Stimulated activated CD4-positive, alpha-beta T cell treated with anti-CD3 and anti-CD28 coated beads, Interleukin-4, amount 100 ng/mL, for 1 hour (primary cell): ENCODE measurements at places on chromosomes 5 and 9.

GRCh38 chr5:132082329-132083023, 8.9 kb downstream of the CSF2 start:
- DNase-seq: no peak

- DNase-seq: no peak
Measured at GRCh38 chr9:114446672-114447450, 58.4 kb downstream of the WHRN start.

DNA sequence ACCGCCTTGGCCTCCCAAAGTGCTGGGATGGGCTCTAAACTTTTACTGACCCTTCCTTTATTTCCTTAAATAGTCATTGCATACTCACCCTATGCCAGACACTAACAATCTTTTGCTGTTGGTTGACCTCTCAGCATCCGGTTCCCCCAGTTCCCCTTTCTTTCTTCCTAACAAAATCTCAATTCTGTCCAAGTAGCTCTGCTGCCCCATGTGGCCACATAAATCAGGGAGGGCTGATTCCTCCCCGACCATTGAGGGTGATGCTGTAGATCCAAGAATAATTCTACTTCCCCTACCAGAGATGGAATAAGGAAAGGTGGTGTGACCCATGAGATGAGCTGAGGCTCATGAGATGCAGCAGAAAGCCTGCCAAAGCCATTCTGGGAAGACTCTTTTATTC, 315.3 kb upstream of the MSX2 start:
- no peak for DNase-seq

- DNase-seq: no peak
Measured at GRCh38 chr5:95838001-95838520, 15.5 kb upstream of the GLRX start.

DNA sequence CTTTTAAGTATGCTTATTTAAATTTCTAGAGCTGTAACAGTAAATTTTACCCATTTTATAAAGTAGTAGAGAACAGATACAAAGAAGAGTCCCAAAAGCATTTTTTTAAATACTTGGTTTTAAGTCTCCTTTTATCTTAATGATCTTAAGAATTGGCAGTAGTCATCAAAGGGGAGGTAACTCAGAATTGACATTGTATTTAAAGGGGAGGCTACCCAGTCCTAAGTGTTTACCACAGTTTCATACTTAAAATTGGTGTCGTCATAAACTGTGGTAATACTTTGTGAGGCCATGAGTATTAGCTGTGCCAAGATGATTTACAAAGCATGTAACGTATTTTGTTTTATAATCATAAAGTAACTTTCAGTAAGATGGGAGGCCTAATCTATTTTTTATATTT, 14.8 kb downstream of the SLC25A46 start:
- no peak for DNase-seq

DNA sequence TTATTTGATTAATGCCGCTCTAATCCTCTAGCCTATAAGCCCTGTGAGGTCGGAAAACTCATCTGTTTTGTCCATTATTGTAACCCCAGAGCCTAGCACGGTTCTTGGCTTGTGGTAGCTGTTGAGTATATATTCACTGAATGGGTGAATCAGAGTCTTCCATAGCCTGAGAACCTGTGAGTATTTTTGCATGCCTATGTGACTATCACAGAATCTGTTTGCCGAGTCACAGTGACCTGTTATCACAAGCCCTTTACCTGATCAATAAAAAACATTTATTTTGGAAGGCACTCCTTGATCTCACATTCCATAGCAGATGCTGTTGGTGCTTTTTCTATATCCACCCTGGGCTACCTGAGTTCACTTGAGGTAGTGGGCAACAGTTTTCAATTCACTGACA, 125.0 kb upstream of the STC2 start:
- no peak for DNase-seq

DNA sequence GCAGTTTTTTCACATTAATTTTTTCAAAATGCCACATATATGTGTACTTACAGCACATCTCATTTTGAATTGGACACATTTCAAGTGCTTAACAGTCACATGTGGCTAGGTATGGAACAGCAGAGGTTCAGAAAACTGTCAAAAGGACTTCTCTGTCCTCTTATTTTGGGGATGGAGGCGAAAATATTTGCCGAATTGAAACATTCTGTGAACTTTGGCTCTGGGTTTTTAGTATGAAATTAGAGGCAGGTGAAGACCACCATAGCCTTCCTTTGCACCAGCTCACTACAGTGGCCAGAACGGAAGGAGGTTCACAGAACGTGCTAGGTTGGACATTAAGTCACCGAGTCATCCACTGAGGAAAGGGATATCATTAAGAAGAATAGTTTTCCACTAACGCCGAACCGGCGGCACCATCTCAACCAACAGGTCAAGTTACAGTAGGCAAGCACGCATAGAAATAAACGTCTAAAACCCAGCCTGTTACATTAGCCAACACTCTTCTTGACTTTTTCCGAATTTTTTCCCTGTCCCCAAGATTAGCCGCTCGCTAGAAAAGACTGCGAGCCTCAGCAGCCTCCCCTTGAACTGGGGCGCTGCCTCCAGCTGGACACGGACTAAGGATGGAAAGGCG, 1.8 kb upstream of the TLE4 start:
- no peak for DNase-seq

- no peak for DNase-seq
Measured at GRCh38 chr5:163867738-163868137, 362.3 kb downstream of the MAT2B start.

DNA sequence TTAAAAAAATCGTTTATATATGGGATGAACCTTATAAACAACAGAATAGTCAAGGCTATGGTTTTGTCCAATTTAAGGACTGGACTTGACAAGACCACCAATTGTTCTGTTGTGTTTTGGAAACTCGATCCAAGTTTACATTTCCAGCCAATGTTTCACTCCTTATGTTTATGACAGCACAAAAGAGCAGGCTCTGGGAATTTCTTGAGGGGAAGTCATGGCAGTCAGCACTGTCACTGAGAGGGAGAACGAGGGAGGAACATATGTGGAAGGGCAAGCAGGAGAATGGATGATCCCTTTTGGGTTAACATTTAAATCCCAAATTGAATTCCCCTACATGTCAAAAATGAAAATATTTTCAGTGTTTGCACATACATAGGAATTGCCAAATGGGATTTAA, 292.5 kb downstream of the MARCHF11 start:
- DNase-seq: no peak
